Effector CD4-positive, alpha-beta T cell (primary cell): ENCODE measurements at places on chromosomes 11 and 22.

DNA sequence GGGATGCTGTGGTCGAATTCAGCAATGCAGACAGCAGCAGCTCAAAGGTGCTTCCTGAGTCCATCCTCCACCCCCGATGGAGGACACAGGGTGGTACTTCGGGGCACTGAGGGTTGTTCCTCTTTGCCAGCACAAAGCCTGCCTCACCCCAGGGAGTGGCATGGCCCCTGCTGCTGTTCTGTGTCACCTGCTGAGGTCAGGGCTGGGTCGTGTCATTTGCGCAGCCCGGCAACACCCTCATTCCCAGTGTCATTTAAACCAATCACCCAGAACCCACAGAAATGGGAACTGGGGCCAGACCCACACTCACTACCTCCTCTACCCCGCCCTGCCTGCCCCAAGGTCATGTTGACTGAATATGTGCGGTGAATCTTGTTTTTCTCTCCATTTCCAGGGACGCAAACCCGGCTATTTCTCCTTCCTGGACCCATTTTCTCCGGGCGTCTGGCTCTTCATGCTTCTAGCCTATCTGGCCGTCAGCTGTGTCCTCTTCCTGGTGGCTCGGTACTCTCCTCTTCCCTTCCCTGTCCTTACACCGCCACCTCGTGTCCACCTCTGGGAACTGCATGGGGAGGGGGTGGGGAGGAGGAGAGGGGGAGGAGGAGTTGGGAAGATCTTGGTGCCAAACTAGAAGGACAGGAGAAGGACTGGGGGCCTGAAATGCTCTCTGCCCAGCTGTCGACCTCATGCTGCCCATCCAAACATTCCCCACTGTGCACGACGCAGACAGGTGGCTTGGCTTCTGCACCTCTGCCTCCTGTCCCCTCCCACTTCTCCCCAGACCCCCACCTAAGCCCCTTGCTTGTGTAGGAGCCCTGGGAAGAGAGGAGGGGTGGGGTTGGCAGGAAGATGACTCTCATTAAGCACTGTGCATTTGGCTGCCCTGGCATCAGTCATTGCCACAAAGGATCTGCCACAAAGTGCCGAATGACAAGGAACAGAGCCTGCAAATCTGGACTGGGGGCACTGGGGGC lies 71.2 kb upstream of the TBCEL start:
- peak; percentile 14 for DNase-seq

DNA sequence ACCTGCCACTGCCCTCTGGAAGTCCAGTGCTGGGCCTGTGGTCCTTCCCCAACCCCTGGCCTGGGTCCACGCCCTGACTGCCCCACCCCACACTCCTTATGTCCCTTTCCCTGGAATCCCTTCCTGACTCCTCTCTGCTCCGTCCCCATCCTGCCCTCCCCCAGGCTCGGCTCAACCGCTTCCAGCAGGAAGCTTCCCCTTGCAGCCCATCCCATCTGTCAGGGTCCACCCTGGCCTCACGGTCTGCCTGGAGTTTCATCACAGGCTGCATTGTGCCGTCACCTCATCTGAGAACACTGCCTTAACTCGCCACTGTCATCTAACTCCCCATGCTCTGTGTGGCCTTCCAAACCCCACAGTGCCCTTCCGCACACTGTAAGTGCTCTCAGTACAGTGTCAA lies 64.3 kb downstream of the NAT10 start:
- DNase-seq, result no peak

GRCh38 chr11:2670541-2671100 lies 29.2 kb downstream of the KCNQ1OT1 start:
- DNase-seq, result no peak

DNA sequence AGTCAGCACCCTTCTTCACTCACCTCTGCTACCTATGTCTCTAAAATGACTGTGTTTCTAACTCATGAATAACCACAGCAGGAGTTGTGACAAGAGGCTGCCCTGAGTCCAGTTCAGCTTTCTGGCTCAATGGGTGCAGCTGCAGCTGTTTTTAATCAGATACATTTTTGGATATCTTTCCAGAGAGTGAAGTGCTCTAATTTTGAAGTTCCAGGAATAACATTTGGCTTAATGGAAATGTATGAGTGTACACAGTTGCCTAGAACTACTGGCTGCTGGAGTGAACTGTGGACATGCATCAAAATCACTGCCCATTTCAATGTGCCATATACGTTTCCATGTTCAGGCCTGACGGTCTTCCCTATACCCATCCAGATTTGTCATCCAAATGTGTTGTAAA lies 769.5 kb upstream of the ANO3 start:
- DNase-seq, result no peak

DNA sequence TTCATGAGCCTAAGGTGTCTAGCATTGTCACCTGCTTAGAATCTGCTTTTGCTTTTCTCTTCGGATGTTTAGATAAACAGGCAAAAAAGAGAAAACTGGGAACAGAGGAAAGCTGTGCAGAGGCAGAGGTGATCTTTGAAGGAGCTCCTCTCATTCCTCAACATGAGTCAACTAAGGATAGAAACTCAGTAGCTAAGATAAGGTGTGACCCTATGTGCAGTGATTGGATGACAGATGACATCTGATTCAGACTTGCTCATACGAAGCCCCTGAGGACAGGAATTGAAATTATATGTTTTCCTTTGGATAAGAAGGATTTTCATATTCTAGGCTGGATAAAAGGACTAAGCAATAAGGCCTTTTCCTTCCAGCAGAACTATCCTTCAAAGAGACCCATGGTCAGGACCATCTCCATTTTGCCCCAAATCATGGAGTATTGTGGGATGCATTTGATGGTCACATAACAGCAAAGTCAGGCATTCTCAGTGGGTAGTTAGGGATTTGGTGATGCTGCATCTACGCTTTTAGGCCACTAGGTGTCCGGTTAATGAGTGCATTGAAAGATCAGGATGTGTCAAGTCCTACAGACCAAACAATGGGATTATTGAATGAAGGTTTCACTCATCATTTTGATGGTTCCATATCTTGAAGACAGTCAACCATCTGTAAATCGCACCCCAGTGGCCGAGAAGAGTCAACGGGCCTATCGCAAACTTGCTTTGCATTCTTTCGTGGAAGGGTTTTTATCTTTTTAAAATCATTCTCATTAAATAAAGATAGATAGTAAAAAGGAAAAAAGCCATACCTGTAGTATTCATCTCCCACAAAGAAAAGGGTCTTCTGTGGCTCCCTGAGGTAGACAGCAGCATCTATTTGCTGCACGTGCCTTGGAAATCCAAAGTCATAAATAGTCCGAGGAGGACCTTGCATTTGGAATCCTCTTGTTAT lies 32.2 kb downstream of the MMP20 start:
- no peak for DNase-seq

DNA sequence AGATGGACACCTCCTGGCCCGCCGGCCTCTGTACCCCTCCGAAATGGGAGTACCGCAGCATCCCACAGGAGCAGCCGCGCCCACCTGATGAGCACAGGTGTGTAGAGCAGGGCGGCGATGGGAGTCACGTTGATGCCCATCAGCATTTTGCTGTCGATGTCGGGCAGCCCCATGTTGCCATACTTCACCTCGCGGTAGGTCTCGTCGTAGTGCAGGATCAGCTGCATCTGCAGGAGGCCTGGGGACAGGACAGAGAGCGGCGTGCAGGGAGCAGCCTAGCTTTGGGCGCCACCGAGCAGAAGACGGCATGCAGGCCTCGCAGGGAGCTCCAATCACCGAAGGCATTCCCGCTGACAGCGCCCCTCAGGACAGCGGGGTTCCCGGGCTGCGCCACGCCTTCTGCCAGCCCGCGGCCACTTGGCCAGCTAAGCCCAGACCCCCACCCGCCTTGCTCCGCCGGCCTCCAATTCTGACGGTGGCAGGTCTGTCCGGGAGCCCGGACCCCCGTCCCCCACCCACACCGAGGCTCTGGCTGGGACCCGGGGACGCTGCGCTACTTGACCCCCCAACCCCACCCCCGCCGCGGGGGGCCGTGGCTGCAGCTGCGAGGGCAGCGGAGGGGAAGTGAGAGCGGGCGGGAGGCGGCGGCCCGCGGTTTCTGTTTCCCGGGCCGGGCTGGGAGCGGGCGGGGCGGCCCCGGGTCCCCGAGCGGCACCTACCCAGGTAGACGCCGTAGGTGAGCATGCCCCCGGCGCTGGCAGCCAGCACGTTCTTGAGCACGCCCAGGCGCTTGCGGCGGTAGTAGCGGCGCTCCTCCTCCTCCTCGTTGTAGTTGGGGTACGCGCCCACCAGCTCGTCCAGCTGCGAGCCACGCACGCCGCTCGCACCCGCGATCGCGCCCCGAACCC lies 705 bp downstream of the UNC93B1 start:
- DNase-seq, result peak; percentile 50
